ENCODE measurements at places on chromosomes 4 and X.

GRCh38 chrX:153611298-153612095, 12.6 kb upstream of the CCNQ start:
- DNase-seq: no peak

GRCh38 chrX:1894026-1894294, 279.1 kb downstream of the ASMT start:
- no peak for DNase-seq

DNA sequence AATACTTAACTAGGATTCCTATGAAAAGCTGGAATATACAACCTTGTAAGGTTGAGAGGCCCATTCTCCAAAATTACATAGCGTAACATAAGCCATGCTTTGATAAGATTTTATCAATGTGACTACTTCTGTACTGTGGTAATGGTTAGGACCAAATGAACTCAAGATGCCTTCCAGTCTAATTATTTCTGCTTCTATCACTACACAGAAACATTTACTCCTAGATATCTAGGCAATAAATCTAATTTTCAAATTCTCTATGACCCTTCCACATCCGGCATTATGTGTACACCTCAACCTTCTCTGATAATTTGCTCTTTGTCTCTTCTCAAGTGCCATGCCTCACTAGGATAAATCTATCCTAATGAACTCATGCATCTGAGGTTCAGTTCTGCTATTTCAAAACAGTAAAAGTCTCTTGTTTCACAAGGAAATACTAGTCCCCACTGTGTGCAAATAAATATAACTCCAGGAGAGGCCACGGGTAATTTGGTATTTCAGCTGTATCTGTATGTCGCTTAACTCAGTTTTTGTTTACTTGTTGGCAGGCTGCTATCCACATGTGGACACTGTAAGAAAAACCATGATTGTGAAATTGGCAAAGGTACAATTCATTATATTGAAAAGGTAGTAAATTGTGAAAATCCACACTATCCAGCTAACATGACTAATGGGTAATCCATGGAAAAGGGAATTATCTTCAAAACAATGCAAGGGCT, 93.3 kb downstream of the PRDM5 start:
- DNase-seq: no peak

- no peak for DNase-seq
Observed at GRCh38 chrX:97639526-97639925, 755.8 kb downstream of the RPA4 start.

DNA sequence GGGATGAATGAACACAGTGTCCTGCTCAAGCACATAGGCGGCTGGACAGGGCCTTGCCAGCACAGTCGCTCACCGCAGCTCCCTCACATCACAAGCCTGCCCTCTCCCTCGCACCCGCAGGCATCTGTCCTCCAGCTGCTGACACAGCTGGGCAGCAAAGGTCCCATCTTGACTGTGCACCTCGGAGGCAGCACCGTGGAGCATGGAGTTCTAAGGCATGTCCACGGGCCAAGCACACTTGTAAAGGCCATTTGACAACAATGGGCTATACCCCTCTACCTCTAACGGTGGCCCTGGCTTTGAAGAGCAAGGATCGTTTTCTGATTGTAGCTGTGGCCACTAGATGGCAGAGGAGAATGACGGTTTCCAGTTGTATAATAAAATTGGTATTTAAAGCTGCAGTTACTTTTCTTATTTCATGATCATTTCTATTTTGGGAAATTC, 53.8 kb downstream of the APLN start:
- peak; percentile 45 for DNase-seq

- no peak for DNase-seq
Observed at GRCh38 chrX:17496407-17496806, 121.4 kb downstream of the NHS start.

DNA sequence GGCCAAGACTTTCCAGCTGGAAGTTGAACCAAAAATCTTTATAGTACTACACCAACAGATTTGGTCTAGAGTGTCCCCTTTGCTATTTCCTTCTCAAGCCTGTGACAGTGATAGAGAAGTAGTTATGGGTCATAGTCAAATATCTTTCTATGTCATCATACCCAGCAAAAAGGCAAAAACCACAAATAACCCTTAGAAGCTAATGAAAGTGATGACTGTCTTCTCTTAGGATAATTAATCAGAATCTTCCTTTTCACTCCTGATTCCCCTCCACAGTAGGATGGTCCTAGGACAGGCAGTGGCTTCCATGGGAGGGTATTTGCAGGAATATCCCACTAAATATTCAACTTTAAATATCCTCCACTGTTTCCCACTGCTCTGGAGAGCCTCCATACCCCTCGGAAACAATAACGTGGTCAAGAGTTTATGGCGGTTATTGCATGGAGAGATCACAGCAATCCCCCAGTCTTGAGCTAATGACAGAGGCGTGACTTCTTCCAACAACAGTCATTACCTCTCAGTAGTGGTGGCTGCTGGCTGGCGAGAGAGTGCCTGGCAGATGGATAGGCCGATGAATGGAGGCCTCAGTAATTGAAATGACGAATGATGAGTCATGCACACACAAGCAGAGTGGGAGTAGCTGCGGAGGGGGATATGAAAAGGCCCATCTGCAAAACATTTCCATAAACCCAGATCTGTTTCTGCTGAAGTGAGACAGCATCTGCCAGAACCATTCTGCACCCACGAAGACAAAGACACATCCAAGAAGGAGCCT, 154.9 kb downstream of the STK32B start:
- peak; percentile 39 for DNase-seq

Measured in substantia nigra (tissue), 51 donors.